Right forelimb (tissue), 1 donor: ENCODE measurements at places on chromosomes 2 and 18.

GRCh38 chr2:185947722-185948121 is 209.1 kb downstream of the FSIP2 start:
- DNase-seq = no peak

DNA sequence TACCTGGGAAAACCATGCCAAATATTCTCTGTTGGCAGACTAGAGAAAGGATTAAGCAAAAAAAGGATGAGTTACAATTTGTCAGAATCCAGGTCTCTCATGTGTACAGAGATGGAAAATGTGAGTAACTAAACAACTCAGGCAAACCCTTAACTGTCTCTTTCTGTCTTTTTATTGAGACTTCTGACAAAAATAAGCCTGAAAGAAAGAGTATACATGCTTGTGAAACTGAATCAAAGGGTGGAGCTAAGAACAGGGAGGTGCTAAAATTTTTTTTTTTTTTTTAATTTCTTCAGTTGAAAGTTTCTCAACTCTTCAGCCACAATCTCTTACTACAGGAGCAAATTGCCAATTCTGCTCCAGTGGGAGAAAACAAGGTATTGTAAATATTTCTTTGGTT is at the start of gene SERPINB10:
SERPINB10 (plus strand) TSS at position 295 of the 400 bp plus-strand sequence. CDS start 7,553 bp downstream, outside the sequence.
- no peak for DNase-seq

DNA sequence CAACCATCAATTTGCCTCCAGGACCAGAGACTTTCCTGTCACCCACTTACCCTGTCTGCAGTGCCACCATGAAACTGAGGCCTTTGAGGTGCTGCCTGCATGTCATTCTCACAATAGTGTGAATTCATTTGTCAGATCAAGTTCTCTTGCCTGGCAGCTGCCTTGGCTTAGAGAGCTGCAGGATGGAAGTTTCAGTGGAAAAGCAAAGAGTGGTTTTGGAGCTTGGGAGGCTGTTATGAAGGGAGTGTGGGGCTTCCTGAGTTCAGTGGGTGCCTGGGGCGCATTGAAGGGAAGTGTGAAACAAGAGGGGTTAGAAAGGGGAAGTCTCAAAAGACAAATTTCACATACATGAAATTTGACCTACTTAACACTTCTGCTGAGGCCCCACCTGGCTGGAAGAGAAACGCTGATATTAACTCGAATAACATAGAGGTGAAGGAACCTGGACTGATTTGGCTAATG is 7.9 kb upstream of the LBH start:
- no peak for DNase-seq

DNA sequence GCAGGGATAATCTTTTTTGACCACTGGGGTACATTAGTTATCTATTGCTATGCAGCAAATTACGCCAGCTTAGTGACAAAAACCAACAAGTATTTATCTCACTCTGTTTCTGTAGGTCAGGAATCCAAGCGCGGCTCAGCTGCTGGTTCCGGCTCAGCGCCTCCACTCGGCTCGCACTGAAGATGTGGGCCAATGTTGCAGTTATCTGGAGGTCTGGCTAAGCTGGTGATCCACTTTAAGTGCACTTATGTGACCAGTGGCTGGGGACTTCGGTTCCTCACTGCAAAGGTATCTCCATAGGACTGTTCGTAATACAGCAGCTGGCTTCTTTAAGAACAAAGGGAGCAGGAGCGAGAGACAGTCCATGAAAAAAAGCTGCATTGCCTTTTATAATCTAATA is 591.9 kb downstream of the TMEM182 start:
- no peak for DNase-seq

GRCh38 chr2:63642946-63643345 is 54.2 kb downstream of the MDH1 start:
- DNase-seq = no peak

DNA sequence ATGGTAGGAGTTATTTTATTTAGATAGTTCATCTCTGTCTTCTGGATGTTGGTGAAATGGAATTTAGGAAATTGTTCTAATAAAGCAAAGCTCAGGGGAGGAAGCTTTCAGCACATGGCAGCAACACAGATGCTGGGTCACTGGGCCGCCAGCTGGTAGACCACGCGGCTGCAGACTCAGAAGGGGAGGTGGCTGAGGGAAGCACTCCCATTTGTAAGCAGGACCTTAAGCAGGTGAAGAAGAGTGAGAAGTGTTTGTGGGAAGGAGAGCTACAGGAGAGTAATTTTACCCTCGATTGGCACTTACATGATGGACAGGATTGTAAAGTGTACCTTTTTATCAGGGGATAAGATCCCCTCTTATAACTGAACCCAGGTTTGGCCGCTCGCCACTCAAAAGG is 24.4 kb downstream of the NMS start:
- no peak for DNase-seq

GRCh38 chr2:144516411-144516980 is 3.4 kb downstream of the ZEB2 start:
- DNase-seq = no peak

DNA sequence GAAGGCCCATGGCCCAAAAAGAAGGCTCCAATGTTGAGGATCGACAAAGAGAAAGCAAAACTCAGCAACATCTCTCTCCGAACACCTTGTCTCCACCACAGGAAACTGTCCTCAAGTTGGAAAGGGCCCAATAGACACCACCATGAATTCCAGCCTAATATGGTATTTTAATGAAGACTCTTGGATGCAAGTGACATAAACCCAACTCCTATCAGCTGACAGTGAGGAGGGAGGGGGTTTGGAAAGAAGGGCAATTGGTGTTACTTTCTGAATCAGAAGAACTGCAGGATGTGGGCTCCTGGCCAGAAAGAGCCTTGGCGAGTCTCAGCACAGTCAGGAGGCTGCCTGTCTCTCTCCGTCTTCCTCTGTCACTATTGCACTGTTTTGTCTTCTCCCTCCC is 40.3 kb upstream of the SIGLEC15 start:
- DNase-seq = no peak

GRCh38 chr18:69397096-69397495 is 3.6 kb upstream of the DOK6 start:
- no peak for DNase-seq

GRCh38 chr2:174618179-174618578 is 20.6 kb upstream of the WIPF1 start:
- DNase-seq = no peak

DNA sequence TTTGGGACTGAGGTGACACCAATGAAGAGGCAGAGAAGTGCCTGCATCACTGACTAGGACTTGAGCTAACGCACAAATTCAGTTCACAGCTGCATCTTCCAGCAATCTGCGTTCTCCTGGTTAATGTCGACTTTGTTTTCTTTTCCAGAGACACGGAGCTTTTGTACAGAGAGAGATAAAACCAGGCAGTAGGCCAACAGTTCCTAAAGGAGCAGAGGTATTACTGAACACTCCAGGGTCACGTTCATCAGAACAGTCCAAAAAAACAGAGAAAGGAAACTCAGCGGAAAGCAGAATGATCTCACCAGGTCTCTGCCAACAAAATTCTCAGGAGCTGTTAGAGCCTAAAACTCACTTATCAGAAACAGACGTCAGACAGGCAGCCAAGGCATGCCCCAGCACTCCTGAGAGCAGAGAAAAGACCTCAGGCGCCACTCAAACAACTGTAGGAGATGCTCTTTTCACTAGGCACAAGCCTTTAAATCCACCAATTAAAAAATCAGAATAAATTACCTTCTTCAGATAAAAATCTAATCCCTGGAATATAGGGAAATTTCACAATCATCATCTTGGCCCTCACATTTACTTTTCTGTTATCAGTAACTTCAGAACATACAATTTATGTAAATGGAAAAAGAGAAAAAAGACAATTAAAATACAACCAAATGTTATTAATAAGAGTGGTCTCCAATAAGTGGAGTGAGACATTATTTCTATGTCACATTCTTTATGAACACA is 95.9 kb upstream of the SPTBN1 start:
- peak; percentile 50 for DNase-seq

- DNase-seq = no peak
Measured at GRCh38 chr18:57094175-57094574, 52.7 kb upstream of the BOD1L2 start.

DNA sequence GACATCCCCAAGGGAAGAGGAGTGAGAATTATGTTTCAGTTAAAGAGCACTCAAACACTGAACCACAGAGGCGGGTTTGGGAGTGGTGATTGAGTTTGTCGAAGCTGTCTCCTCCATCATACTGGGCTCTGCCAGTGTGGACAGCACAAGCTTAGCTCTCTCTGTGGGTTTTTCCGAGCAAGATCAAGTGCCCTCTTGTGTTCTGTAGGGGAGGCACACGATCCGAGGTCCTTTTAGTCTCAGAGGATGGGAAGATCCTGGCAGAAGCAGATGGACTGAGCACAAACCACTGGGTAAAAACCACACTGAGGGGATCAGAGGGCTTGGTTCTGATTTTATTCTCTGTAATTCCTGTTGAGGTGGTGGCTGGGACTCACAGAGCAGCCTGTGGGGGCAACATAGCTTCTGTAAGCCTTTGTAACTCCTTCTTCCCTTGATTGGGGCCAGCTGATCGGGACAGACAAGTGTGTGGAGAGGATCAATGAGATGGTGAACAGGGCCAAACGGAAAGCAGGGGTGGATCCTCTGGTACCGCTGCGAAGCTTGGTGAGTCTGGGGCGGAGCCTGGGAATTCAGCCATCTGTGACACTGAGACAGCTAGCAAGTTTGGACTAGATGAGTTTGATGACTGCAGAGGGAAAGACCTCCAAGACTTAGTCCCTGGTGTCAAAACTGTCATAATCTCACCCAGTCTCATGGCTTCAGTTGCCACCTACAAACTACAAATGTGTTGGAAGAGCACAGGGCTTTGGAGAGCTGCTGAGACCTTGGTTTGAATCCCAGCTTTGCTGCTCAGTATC is 2.0 kb downstream of the NAGK start:
- no peak for DNase-seq

- no peak for DNase-seq
Measured at GRCh38 chr18:50790948-50791347, 28.9 kb downstream of the MRO start.

- no peak for DNase-seq
Measured at GRCh38 chr2:64402876-64403275, 51.1 kb upstream of the LGALSL start.

DNA sequence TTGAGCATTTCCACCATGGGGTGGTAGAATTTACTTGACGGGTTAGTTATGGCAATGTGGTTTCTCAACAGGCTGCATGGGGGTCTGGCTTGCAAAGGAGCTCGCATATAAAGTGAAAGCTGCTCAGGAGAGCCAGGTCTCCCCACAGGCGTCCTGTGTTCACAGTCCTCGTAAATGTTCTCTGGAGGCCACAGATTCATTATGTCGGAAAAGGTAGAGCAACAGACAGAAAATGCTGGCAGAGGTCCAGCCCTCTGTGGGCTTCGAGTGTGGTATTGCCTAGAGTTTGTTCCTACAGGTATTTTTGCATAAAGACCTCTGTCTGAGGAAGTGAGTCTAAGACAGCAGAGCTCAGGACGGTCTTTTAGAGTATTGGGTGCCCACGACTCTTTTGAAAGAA is 96.4 kb downstream of the CDCA7 start:
- no peak for DNase-seq

GRCh38 chr18:11520536-11520935 is 88.9 kb upstream of the SLC35G4 start:
- no peak for DNase-seq

GRCh38 chr2:239522002-239522739 is 121.4 kb upstream of the HDAC4 start:
- no peak for DNase-seq

DNA sequence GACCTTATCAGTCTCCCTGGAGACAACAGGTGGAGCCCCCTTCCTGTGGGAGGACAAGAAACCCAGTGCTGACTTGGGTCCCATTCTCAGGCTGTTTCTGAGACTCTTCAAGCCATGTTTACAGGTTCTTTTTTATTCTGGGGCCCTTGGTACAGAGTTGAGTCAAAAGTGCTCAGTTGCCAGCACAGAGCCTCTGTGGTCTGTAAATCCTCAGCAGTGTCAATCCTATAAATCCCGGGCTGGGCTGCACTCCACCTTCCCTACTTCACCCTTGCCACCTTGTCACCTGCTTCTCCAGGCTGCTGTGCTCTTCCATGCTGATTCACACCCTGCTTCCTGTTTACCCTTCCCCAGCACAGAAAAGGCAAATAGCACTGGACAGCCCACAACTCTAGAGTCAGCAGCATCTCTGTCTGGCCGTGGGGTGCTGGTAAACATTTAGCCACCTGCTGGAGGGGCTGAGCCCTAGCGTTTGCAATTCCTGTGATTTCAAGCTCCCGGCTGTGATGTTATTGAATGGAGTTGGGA is 74.7 kb downstream of the TNFRSF11A start:
- DNase-seq = no peak

GRCh38 chr2:44839771-44840502 is 101.6 kb upstream of the SIX3 start:
- DNase-seq = no peak

DNA sequence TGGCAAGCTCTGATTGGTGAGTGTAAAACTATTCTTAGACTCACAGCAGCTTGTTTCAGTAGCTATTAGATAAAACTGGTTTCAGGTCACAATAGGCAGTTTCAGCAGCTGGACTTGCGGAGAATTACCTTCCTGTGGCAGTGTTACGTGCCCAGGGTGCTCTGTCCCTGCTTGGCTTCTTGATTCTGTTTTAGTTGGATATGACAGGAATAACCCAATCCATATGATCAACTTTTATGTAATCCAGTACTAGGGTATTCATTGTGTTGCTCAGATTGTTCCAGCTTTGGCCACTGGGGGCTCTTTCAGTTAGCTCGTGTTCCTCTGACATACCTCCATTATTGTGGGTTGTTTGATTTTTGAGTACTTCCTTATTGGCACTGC is 43.1 kb downstream of the INPP4A start:
- DNase-seq = no peak

DNA sequence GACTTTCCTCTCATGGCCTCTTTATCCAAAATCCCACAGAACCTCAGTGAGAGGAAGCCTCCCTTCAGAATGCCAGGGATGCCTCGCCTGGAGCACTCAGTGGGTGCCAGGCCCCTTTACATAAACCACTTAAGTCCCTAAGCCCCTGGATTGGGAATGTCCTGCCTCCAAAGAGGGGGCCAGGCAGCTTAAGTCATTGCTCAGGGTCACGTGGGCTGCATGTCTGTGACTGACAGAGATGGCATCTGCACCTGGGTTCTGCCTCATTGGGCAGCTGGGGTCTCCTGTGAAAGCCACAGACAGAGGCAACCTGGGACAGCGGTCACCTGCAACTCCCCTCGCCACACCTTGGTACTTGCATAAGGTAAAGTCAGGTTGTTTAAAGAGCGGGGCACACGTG is 93.5 kb downstream of the MYT1L start:
- DNase-seq = no peak

- no peak for DNase-seq
Measured at GRCh38 chr18:61398961-61399705, 65.9 kb downstream of the CDH20 start.

GRCh38 chr2:1837022-1837421 is 92.7 kb upstream of the PXDN start:
- DNase-seq = no peak

DNA sequence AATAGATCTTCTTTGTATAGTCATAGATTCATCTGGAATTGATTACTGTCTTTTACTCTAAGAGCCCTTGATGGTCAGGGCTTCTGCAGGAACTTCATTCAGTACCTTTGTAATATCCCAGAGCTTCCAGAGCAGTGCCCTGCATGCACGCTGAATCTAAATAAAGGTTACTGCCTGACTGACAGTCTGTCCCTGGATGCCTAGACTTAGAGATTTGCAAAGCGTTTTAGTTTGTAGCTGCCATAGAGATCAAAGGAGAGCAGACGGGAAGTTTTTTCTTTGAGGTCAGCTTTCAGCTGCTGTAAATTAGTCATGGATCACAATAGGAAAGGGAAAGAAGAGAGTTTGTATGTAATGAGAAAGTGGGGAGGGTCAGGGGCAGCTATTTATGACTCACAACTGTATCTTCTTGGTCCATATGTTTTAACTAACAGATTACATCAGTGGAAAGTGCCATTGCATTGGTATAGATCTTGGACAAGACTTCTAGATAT is 45.2 kb upstream of the NYAP2 start:
- DNase-seq = no peak

- DNase-seq = peak; percentile 84
Measured at GRCh38 chr2:1546023-1546591, 132.8 kb downstream of the TPO start.
